Stimulated activated CD4-positive, alpha-beta T cell treated with anti-CD3 and anti-CD28 coated beads, TNF-alpha, amount 100 ng/mL, for 1 hour (primary cell): ENCODE measurements at places on chromosomes 6 and 20.

DNA sequence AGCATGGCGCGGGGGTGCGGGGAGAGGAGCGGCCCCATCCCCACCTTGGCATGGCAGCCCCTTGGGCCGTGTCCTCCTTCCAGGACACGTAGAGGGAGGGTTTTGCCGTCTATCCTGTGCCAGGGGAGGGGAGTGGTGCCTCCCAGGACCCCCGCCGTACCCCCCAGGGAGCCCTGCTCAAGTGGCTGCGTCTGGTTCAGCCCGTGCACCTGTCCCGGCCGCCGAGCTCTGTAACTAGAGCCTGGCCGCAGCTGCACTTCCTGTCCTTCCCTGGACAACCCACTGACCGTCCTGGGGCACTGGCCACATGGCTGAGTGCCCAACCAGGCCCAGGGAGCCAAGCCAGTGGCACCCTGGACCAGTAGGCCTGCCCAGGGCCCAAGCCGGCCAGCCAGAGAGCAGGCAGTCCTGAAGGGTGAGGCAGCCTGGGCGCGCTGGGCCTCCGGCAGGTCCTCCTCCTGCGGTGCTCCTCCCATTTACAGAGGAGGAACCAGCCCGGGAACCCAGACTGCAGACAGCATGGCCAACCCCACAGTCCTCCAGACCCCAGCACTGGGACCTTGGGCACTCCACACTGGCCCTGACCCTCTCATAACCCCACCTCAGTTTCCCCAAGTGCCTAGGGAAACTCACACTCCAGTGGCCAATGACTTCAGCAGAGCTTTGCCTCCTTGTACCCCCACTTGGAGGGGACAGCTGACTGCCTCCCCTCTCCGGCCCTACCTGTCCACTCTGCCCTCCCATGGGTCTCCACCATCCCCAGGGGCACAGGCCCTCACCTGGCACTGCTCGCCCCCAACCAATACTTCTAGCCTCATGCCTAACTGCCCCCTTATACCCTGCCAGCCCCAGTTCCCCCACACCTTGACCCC, 8.7 kb downstream of the LAMA5 start:
- DNase-seq: no peak

DNA sequence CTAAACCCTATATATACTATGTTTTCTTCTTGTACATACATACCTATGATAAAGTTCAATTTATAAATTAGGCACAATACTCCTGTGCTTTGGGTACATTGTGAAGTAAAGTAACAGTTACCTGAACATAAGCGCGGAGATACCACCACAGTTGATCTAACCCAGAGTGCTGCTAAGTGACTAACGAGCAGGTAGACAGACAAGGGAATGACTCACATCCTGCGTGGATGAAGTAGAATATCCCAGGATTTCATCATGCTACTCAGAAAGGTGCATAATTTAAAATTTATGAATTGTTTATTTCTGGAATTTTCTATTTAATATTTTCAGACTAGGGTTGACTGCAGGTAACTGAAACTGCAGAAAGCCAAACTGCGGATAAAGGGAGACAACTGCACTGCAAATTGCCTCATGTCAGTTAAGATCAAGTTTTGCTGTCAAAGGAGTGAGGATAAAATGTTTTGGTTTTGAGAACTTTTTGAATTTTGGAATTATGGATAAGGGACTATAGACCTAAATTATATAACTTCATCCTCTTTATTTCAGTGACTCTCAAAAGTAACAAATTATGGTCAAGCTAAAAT, 14.4 kb downstream of the MKKS start:
- DNase-seq: no peak

- DNase-seq: no peak
These were observed 174.1 kb downstream of the CDH26 start for GRCh38 chr20:60132162-60132826.

- no peak for DNase-seq
These were observed 161.7 kb upstream of the AFDN start for GRCh38 chr6:167664678-167665660.

DNA sequence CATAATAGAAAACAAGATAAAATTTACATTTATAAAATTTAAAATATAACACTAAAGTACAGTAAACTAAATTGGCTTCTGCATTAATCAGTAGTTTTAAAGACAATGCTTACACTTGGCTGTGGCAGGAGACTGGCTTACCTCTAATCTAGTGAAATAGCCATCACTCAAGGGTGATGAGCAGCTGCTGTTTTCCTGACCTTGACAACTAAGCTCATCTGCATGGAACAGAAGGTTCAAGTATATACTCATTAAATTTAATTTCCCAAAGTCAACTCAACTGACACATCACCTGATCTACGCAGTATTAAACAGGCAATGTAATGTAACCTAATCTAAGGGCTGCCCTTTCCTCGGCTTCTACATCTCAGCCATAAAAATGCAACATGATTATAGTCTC, 14.5 kb downstream of the TMX4 start:
- DNase-seq: no peak

GRCh38 chr6:127114214-127114760, 4.2 kb upstream of the RSPO3 start:
- DNase-seq: no peak

GRCh38 chr6:116883005-116883404, 6.0 kb downstream of the RFX6 start:
- DNase-seq: no peak

- no peak for DNase-seq
These were observed 338.7 kb upstream of the ARID1B start for GRCh38 chr6:156438350-156438923.

- no peak for DNase-seq
These were observed 71.4 kb upstream of the PCSK2 start for GRCh38 chr20:17155401-17155800.

DNA sequence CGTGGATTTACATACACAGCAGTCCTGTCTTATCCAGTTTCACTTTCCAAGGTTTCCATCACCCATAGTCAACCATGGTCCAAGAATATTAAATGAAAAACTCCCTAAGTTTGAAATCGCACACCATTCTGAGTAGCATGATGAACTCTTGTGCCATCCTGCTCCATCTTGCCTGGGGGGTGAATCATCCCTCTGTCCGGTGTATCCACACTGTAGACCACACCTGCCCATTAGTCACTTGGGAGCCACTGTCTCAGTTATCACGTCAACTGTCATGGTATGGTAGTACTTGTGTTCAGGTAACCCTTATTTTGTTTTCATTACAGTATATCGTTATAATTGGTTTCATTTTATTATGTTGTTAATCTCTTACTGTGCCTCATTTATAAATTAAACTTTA, 38.5 kb downstream of the PTGIS start:
- DNase-seq: no peak

DNA sequence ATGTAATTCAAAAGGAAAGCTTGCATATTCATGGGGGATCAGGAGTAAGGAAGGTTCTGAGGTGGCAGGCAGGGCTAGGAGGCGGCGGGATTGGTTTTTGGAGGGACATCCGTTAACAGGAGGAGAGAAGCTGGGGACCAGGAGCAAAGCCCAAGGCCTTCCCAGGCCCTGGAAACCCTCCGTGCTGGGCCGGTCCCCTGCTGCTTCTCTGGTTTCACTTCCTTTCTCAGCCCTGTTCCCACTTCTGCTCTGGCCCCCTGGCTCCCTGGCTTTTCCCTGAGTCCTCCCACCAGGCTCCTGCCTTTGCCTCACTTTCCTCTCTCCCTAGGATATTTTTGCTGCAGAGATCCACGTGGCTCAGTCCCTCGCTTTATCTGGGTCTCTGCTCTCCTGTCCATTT, 26.4 kb upstream of the SALL4 start:
- no peak for DNase-seq

DNA sequence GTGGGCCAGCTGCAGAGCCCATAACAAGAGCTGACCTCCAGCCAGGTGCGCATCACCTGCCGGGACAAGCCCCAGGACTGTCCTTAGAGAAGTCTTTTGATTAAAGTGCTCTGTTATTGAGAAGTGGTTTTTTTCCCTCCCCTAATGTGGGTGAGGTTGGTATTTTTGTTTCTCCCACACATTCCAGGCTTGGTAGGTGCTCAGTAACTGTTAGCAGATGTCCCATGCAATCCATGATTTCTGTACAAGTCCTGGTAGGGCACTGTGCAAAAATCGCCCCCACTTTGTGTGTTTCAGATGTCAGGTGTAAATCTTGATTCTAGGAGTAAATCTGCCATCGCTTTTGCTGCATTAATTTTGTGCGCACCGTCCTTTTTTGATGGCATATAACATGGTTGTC, 4.7 kb downstream of the FAM210B start:
- no peak for DNase-seq

- DNase-seq: no peak
These were observed 26.1 kb downstream of the RRBP1 start for GRCh38 chr20:17655865-17656479.

DNA sequence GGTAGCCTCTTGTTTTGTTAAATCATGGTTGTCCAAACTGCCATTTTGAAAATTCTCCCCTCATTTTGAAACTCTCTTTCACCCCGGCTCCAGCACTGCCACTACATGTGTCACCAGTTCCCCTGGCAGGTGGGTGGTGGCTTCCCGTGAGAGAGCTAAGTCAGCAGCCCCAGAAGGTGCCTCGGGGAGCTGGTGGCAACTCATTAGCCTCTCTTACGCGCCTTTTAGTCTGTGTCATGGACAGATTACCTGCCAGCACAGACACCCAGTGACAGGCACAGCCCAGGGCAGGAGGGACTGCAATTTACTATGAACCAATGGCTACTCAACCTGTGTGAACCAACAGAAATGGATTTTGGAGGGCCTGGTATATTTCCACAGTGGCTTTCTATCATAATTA, 147.1 kb upstream of the SASH1 start:
- DNase-seq: no peak
